ENCODE measurements at places on chromosomes 12 and 14. TPM values are rescaled to one million over a fixed set of nuclear protein-coding genes. Genes with fewer than 3 reads are reported as not detected.

Gene ATL1
- total RNA-seq: 0.38 TPM

Gene CARMIL3
- total RNA-seq: 1.00 TPM

Gene C12orf75
- 79.7 TPM for total RNA-seq

Gene OR11H7
- total RNA-seq: not detected

Gene LMO3
- total RNA-seq: not detected

Gene SLC6A13
- 0.39 TPM for total RNA-seq

Gene A2M
- not detected for total RNA-seq

Gene MYL2
- not detected for total RNA-seq

Gene KRT82
- not detected for total RNA-seq

Gene VRTN
- total RNA-seq: not detected

Gene DAO
- total RNA-seq: not detected

Gene AGAP2
- total RNA-seq: 34.0 TPM

Gene SERPINA10
- not detected for total RNA-seq

Gene VASH1
- total RNA-seq: 6.1 TPM

Gene FGF23
- total RNA-seq: not detected

Gene DPF3
- total RNA-seq: 0.39 TPM

Gene WNT1
- not detected for total RNA-seq

Gene TMEM52B
- not detected for total RNA-seq

Gene C12orf50
- not detected for total RNA-seq

Gene BLTP3B
- 53.9 TPM for total RNA-seq

Gene AQP5
- not detected for total RNA-seq

Gene TRPV4
- not detected for total RNA-seq

Gene GPHN
- total RNA-seq: 19.5 TPM

Gene ART4
- not detected for total RNA-seq

Gene GYS2
- total RNA-seq: not detected

Gene PPFIA2
- not detected for total RNA-seq

Gene RNASE7
- total RNA-seq: not detected

Gene TAS2R10
- not detected for total RNA-seq

Gene CLEC7A
- total RNA-seq: not detected

Gene IL26
- 2.1 TPM for total RNA-seq

Gene NTN4
- not detected for total RNA-seq

Gene GNG2
- 146 TPM for total RNA-seq

Gene PROX2
- total RNA-seq: 0.33 TPM

Gene IFNG-AS1
- 0.48 TPM for total RNA-seq

Gene KIF5A
- 0.90 TPM for total RNA-seq

Gene CCDC198
- not detected for total RNA-seq

Gene CLEC4E
- not detected for total RNA-seq

Gene TCL1A
- not detected for total RNA-seq

Gene ATG101
- 38.0 TPM for total RNA-seq

Data from activated CD4-positive, alpha-beta memory T cell treated with anti-CD3 and anti-CD28 coated beads for 36 hours (primary cell).